ENCODE measurements at places on chromosomes 12 and 14.

DNA sequence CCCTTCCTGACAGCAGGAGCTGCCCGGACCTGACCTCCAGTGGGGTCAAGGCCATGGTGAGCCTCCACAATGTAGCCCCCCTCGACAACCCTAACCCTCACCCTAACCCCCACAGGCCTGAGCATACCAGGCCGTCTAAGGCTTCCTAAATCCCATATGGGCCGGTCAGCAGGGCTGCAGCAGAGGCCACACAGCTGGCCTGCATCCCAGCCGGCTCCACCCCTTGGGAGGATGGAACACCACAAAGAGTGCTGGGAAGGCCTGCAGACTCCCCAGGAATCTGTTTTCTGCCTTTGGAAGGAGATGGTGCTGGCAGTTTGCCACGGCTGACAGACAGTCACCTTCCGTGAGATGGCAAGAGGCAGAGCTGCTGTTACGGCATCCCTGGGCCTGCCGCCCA, 2.8 kb downstream of the TMEM179 start:
- DNase-seq, result peak; percentile 25

DNA sequence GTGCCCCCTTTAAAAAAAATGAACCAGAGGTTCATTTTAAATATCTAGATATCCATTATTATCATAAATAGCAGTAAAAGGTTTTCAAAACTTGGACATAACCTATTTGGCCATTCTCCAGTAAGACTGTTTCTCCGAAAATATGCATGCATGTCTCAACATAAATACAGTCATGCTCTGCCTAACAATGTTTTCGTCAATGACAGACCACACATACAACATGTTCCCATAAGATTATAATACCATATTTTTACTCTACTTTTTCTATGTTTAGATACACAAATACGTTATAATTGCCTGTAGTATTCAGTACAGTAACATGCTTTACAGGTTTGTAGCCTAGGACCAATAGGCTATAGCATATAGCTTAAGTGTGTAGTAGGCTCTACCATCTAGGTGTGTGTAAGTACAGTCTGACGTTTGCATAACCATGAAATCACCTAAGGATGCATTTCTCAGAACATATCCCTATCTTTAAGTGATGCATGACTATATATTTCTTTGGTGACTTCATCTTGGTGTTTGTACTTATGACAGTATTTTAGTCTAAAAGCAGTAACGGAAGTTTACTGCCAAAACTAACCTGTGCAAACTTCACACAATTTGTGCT, 3.2 kb downstream of the TMEM19 start:
- DNase-seq, result no peak

DNA sequence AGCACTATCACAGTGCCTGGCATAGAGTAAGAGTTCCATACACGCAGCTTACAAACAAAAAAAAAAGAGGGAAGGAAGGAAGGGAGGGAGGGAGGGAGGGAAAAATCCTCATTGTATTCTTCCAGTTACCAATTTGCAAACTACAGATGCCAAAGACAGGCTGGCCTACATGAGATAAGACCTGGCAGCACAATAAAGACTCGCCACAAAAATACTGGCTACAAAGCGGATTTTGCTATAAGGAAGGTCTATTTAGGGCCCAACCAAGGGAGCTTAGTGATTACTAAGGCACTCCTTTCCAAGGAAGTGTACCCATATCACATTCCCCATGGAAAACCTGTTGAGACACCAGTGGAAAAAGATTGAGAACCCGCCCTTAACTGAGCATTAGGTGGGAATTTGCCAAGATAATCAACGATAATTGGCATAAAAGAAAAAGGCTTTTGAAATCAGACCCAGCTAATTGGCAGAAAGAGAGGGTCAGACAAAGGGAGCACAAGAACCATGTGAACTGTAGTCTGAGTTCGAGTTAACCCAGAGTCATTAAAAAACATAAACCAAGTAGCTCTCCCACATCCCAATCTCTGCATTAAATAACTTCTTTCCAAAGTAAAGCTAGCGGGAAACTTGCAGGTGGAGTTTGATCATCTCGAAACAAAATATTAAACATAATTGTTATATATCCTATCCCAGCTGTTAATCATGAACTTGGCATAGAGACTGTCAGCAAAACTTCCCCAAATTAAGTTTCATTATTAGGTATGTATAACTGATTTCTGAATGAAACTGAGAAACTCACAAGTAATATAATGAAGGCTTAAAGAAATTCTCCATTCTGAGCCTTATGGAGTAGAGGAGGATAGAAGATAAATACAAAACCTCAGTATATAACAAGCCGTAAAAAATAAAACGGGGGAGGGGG, 50.1 kb downstream of the PHLDA1 start:
- DNase-seq, result no peak

GRCh38 chr12:84696908-84697540, 215.6 kb downstream of the SLC6A15 start:
- no peak for DNase-seq

GRCh38 chr12:1216560-1216959, 225.5 kb downstream of the ERC1 start:
- no peak for DNase-seq

GRCh38 chr14:66624336-66624937, 116.5 kb downstream of the GPHN start:
- DNase-seq, result peak; percentile 54

DNA sequence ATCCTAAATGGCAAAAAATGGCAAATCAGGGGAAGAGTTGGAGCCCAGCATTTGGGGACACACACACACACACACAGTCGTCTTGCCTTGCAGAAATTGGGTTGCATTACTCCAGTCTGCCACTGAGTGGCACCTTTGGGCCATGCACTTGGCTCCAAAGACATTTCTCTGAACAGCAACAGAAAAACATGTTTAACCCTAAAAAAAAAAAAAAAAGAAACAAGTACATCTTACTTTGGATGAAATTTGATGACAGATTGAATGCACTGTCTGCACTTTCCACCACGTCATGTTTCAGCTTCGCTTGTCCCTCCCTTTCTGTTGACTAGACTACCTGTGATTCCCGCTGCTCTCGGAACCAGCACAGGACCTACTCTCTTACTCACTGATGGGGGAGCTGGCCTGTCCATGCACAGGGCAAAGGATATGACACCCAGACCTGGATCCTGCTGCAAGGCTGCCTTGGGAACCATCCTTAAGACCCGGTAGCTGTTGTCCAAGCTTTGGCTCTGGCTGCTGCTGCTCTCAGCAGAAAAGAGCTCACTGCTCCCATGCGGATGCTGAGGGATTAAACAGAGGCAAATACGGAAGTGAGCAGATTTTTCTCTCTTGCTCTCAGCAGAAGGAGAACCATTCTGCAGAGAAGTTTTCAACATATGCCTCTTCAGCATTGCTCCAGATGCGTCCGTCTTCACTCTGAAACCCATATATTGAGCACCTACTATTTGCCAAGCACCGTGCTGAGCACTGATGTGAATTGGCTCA, 376.8 kb downstream of the DPF3 start:
- DNase-seq, result peak; percentile 37

DNA sequence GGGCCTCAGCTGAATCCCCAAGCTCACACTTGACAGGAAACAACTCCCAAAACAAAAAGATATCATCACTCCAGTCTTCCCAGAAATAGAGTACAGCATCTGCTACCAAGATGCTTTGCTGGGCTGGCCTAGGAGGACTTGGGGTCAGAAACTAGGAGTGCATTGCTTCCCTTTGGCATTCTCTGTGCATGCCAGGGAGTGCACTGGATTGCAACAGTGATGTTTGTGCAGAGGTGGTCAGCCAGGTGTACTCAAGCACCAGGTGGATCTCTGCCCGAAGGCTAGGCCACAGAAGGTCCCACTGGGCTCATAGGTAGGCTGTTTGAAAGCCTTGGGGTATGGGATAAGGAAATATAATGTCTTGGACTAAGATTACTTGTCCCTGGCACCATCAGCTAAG, 51.1 kb downstream of the RAB35 start:
- DNase-seq, result no peak

- DNase-seq, result no peak
These were observed 28.2 kb downstream of the GTF2A1 start for GRCh38 chr14:81192594-81192993.

DNA sequence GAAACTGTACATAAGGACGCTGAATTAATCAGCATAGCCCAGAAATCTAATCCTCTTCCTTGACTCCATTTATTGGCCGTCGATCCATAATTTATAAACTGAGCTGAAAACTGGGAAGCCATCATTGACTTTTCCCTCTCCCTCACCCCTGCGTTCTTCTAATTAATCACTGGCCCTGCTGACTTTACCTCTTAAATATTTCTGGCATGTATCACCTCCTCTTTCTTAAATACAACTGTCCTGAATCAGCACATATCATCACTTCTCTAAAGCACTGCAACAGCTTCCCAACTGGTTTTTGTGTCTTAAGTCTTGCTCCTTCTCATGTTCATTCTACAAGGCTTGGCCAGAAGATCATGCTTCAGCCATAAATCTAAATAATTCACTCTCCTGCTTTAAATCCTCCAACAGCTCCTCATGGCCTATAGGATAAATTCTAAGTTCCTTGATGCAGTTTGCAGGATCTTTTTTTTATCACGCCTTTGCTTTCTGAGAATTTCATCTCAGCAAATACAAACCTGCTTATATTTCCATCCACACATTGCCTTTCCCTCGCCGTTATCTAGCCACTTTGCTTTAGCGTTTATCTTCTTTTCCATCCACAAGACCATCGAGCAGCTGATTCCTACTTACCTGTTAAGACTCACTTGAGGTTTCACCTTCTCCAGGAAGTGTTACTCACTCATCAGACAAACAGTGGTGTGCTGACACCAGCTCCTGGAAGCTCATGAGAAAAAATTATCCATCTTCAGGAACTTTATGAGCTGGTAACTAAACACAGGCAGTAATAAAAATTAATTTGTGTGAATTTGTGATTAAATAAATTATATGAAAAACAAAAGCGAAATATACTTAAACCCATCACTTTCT, 295.6 kb upstream of the FLRT2 start:
- peak; percentile 32 for DNase-seq

Data from A172 (cell line).